ENCODE measurements at places on chromosomes 3 and 15.
A peak's percentile ranks its signal among the peaks of the same experiment; 100 is the strongest.

GRCh38 chr3:72109327-72110259, 324.6 kb upstream of the PROK2 start:
- no peaks in the 10 kb centered on the region for H3K36me3 ChIP-seq
- no peak overlapping the region for H3K27ac ChIP-seq
- no peaks in the 10 kb centered on the region for H3K4me1 ChIP-seq

DNA sequence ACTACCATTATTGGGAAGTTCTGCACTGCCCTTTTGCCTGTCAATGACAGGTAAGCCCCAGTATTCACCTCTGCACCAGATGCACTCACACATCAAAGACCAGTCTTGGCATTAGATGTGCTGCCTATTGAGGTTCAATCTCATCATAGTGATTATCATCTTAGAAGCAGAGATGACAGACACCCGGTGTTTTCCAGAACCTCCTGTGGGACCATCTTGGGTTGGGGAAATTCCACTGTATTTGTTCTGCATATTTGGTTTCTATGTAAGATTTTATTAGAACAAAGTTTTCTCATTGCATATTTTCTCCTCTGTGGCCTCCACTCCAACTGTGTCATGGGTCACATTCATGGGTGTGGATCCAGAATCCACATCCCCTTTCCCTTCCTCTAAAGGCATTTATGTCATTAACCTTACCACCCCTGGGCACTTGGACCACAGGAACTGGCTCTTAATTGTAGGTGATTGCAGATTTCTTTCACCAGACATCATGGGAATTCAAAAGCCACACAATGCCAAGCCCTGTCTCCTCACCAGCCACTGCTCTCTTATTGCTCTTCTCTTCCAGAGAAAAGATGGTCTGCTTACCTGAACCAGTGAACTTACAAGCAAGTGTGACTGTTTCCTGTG, 31.2 kb downstream of the PLA1A start:
- H3K36me3 ChIP-seq: no peaks in the 10 kb centered on the region
- H3K4me3 ChIP-seq: no peak overlapping the region
- H3K27ac ChIP-seq: no peak overlapping the region
- H3K4me1 ChIP-seq: peaks cover 7% of the 10 kb centered on the region
- no peaks in the 10 kb centered on the region for H3K27me3 ChIP-seq

- no peak for DNase-seq
- H3K27me3 ChIP-seq: no peaks in the 10 kb centered on the region
- no peaks in the 10 kb centered on the region for H3K36me3 ChIP-seq
Observed at GRCh38 chr15:70252951-70253320, 155.2 kb upstream of the TLE3 start.

DNA sequence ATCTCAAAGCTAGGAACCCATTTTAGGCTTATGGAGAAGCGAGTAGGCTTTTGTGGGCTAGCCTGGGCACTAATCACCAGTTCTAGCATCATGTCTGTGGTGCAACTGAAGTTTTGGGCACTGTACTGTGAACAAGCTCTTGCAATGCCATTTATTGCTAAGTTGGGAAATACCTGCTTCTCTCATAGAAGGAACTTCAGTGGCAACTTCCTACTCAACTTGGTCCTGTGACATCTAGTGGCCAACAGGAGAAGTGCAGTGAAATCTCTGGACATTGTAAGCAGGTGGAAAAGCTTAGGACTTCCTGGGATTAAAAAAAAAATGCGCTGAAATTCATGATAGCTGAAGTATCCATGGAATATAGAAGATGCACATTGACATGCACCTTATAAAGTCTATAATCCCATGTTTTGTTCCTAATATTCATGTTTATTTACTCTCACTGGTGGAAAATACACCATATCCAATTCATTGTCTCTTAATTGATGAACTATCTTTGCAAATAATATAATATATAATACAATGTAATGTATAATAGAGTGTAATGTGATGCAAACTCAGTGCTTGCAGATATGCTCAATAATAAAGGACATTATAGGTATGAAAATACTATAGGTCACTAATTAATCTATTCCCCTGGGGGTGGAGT, 6.5 kb upstream of the ALDH1A3 start:
- H3K27me3 ChIP-seq: peaks cover 27% of the 10 kb centered on the region
- peaks cover 7% of the 10 kb centered on the region for H3K4me1 ChIP-seq
- peak; percentile 76 for DNase-seq
- no peaks in the 10 kb centered on the region for H3K36me3 ChIP-seq
- H3K4me3 ChIP-seq: no peak overlapping the region
- H3K27ac ChIP-seq: no peak overlapping the region

Measured in neuronal stem cell (in vitro differentiated cells).